ENCODE measurements at places on chromosomes 1 and 21.

DNA sequence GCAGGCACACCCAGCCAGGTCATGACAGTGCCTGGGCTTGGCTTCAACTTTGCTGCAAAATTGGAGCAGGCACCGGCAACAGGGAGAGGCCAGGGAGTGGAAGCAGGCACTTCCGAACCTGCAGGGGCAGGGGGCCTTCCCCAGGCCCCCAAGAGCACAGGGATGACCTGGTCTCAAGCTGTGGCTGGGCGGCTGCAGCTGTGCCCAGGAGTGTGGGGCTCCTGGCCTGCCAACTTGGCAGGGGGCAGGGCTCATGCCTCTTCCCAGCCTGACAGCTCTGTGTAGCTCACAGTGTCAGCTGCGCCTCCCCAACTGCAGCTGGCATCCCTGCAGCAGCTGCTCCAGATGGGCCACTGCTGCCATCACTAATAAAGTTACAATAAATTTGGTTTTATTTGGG is 51.5 kb upstream of the SCYL3 start:
- DNase-seq = no peak

DNA sequence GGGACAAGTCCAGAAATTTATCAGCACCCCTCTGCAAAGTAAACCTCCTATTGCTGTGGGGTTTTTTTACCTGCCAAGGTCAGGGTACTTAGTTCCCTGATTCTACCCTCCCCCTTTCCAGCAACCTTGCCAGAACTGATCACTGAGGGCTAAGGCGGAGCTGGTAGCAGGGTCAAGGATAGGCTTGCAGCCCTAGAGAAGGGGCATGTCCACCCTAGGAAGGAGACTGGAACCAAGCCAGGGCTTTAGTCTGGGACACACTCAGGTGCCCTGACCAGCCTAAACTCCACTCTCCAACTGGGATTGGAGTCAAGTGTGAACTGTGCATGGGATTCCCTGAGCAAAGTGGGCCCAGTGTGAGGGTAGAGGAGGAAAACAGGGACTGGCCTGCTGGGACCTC is 6.5 kb upstream of the SLC26A9 start:
- DNase-seq = no peak

DNA sequence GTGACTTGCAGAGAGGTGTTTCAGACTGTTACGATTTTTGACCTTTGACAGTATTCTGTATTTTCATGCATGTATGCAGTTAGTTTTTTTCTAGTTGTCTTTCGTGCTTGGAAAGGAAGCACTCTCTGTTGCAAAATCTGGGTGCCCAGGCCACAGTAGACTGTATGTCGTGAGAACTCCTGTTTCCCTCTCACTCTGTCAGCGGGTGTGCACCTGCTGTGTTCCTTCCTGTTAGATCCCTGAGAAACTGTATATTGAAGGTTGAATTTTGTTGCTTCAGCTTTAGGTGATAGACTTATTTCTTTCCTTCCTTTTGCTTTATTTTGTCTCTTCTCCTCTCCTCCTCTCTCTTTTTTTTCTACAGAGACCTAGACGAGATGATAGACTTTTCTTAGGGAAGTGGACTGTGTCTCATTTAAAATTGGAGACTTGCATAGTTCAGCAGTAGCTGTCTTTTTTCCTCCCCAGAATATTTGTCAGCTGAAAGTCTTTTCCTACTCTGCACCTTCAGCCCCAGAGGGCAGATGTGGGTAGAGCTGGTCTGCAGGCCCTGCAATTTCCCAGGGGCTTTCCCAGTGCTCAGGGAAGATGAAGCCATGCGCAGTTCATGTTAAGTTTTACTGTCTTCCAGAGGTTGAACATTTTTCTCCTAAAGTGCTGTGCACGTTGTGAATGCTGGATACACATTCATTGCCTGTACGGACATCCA is 1.4 kb downstream of the TRAPPC10 start:
- DNase-seq = no peak

DNA sequence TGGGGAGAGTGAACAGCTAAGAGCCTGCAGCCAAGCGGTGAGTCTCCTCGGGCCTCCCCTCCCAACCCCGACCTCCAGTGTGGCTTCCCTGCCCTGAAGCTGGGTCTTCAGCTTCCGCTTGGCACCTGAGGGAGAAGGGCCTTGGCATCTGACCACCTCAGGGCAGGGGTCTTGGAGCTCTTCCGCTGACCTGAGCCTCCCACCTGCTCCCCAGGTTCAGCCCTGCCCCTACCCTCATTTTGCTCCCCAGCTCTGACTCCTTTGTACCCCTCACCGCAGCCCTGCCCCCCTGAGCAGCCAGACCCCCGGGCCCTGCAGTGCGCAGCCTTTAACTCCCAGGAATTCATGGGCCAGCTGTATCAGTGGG is 4.9 kb downstream of the ADAMTSL4 start:
- DNase-seq = no peak

DNA sequence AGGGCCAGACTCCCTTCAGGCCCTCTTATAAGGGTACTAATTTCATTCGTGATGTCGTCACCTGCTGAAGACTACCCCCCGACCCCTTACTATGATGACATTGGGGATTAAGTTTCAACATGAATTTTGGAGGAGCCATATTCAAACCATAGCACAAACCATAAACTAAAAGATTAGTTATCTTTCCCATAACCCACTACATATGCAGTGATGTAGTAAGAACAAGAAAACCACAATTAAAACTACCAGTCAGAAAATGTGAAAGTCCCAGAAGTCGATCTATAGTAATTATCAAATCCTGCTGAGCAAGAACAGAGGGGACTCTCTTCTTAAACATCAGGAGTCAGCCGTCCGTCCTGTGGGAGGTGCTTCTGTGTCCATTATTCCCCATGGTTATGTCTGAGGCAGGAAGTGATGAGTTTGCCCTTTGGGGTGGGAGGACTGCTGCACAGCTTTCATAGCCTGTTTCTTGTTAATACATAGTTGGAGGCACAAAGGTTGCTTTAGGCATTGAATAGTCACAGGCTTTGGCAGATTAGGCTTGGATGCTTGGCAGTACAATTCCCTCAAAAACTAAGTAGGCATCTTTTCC is 35.9 kb upstream of the PTGFRN start:
- no peak for DNase-seq

DNA sequence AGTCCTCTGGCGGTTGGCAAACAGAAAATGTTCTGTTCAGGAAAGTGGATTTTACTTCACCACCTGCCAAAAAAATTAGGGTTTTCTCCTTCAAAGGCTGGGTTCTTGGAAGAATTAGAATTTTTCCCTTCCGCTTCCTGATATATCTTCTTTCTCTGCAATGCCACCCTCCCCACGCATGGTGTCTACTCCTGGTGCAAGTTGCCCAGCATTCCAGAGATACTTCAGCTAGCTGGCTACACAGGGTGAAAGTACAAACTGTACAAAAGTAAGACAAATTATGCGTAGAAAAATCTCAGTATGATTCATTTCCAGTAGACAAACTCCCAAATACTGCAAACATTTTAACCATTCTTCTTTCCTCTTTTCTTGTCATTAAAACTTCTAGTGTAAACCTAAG is 430.1 kb upstream of the ESRRG start:
- DNase-seq = no peak

DNA sequence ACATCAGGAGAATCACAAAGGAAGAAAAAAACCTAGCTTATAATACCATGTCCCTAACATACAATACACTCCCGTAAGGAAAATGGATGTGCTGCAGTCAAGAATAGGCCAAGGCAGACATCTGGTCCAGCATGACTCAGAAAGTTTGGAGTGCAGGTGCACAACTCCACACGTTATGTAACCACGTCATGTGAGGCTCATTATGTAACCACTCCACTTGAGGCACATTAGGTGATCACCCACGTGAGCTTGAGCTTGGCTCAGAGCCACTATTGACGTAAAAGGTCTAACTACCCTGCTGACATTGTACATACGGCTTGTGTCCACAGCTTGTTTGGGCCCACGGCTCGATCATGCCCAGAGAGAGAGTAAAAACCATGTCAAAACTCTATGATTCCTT is 99.8 kb upstream of the C1orf21 start:
- no peak for DNase-seq

DNA sequence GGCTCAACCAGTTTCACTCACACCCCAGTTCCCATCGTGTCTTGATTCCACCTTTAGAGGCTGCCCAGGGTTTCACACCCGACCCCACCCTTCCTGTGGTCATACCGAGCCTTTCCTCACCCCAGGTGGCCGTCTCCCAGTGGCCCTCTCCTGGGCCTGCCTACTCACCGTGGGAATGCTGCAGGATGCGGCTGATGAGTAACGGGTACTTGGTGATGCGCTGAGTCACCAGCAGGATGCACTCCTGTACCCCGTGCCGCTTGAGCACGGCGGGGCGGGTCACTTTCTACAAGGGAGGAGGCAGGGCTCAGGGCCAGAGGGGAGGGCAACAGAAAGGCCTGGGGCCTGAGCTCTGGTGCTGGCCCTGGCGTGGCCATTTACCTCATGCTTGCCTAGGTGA is 16.4 kb downstream of the ARHGEF2 start:
- DNase-seq = no peak

- DNase-seq = no peak
These were observed 73.1 kb downstream of the RYR2 start for GRCh38 chr1:237115035-237115434.

- DNase-seq = no peak
These were observed 3.1 kb upstream of the OR10J1 start for GRCh38 chr1:159436469-159436868.

DNA sequence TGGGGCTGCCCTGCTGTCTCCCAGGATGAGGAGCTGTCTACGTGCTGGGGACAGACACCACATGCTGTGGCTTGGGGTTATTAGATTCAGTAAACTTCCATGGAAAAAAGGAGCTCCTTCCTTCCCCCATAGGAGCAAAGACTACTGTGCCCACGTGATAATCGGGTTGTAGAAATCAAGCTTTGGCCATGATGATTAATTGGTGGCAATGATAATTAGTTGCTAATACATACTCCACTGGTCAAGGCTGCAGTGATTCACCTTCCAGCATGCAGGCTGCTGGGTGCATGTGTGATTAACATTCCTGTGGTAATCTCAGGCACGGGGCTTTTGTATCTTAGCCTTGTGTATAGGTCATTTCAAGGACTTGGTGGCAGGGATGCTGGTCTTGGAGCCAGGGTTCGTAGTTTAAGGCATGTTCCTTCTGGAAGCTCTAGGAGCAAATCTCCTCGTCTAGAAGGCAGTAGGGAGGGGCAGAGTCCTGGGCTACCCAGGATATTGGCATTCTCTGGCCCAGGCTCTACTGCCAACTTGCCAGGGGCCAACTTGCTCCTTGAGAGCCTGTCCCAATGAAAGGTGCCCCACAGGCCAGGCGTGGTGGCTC is 41.4 kb downstream of the TMCO4 start:
- DNase-seq = no peak

DNA sequence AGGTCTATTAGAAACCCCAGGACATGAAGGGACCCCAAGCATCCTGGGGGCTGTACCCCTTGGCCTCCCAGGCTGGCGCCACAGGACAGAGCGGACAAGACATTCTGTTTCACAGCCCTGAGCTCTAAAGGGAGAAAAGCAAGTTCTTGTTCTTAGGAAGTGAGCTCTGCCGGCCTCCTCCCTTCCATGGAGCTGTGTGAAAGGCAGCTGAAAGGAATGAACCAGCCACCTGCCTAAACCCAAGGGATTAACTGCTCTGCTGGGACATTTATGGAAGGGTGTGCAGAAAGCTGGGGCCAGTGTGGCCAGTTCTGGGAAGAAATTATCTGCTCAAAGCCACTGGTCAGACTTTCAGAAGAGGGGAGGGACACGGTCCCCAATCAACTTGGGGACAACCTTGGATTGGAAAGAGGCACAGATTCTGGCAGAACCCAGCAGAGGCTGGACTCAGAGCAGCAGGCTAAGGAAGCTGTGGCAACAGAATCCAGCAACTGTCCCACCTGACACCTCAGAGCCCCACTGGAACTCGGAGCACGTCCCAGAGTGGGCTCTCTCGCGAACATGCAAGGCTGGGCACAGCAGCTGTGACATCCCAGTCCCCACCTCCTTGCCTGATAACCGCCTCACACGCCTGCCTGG is 2.1 kb downstream of the KLHL21 start:
- no peak for DNase-seq

- DNase-seq = no peak
These were observed 785 bp downstream of the PGLYRP4 start for GRCh38 chr1:153347856-153348255.

- no peak for DNase-seq
These were observed 147.4 kb downstream of the ZNF281 start for GRCh38 chr1:200262326-200262965.

DNA sequence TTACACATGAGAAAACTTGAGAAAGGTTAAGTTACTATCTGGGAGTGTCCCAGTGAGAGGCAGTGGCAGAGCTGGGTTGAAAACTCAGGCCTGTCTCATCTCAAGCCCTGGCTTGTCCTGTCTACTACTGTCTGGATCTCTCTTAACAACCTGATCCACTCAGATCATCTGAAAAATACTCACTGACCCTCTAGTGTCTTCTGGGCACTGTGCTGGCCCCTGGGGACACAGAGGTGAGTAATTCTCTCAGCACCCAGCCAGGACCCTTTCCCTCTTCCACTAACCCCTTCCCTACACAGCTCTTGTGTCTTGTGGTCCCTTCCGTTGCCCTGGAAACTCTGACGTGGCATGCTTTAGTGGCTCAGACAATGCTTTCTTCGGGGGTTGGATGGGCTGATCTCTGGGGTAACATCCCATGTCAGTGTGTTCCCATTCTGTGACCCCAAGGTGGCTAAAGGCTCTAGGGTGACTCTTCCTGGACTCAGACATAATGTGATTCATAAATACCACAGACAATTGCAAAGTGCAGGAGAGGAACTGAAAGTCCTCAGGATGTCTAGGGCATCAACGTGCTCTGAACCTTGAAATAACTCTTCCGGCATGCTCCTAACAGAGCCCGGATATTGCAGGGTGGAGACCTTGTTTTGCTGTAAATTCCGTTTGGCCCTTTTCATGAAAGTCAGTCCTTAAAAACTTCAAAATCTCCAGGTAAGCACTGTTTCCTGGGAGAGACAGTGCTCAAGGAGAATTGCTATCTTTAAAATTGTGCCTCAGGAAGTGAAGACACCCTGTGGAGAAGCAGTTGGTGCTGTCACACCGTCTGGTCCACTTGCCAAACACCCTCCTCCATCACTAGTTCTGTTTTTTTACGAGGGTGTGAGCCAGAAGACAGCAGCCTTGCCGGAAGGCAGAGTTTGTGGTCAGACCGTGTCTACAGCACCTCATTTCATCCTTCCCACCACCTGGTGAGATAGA is 4.0 kb downstream of the SHISAL2A start:
- DNase-seq = peak; percentile 39

DNA sequence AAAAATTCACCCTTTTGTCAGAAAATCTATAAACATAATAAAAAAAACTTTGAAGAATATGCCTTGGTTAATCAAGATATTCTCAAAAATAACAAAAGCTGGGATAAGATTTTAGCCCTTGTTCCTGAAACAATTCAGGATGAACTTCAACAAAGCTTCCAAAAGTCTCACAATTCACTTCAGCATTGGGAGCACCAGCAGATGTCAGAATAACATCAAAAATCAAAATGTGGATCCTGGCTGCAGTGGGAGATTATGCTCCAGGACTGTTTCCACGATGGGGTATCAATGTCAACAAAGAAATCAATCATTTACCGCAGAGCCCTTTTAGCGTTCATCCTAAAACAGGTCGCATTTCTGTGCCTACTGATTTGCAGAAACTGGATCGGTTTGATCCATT is 35.2 kb downstream of the ZNF670 start:
- DNase-seq = no peak

GRCh38 chr1:160746836-160747500 is 7.9 kb downstream of the SLAMF7 start:
- DNase-seq = no peak

GRCh38 chr1:204102739-204103430 is 30.0 kb downstream of the SOX13 start:
- DNase-seq = no peak

GRCh38 chr21:29639366-29640079 is 300.3 kb downstream of the GRIK1 start:
- no peak for DNase-seq
